ENCODE measurements at places on chromosomes 16 and 17. TPM values are rescaled to one million over a fixed set of nuclear protein-coding genes. Genes with fewer than 3 reads are reported as not detected.
A peak's percentile ranks its signal among the peaks of the same experiment; 100 is the strongest.

DNA sequence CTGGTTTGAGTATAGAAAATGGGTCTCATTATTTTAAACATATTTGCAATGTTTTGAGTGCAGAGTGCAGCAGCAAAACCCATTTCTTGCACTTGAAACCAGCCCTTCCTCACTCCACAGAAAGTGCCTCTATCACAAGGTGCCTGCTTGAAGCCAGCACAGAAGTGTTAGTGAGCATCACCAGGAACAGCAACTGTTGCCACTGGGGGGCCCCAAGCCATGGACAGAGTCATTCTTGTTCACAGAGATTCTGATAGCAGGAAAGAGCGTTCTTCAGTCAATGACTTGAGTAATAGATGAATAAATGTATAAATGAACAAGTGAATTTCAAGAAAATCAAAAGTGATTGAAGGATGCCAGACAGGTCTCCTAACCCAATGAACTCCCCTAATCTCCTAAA is 45.6 kb downstream of the CHD9NB start:
- DNase-seq, result no peak

The DOC2A gene
- 2.0 TPM for total RNA-seq

DNA sequence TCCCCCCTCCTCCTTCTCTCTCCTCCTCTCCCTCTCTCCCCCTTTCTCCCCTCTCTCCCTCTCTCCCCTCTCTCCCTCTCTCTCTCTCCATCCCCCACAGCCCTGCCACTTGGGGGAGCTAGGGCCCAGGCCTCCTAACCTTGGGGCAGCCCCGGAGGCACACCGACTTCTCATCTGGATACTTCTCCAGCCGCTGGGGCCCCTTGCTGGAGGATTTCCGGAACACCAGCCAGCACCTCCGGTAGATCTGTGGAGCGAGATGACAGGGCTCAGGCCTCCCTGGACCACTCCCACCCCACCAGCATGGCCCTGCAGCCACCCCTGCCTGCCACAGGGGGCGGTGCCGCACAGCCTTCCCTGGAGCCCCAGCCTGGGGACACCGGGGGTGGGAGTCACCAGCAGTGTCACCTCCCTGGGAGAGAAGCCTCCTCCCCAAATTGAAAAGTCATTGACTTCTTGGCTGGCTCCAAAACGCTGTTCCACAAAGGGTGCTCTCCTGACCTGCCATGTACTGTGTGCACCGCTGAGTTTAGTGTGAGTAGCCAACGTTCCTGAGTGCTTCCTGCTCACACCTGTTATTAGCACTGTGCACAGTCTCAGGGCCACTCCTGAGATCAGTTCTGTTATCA is 10.5 kb downstream of the DOK4 start:
- peak; percentile 81 for DNase-seq

DNA sequence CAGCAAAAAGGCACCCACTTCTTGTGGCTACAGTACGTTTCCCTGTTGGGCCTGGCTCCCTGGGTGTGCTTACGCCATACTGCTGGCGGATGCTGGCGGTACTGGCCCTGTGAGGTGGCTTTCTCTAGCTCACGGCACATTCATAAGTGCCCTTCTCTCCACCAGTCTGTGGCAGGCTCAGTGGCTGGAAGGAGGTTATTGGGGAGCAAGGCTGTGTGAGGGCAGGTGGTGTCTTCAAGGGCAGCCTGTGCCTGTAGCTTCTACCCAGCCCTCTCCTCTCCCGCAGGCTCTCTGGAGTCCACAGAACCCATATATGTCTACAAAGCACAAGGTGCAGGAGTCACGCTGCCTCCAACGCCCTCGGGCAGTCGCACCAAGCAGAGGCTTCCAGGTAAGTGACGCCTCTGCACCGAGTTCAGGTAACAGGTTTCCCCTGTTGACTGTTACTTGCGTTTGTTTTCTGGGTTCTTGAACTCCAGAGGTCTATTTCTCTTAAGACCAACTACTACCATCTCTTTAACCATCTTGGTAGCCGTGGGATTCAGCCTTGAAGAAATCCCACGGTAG is 20.6 kb downstream of the NTAN1 start:
- DNase-seq, result no peak

The CDRT4 gene
- 0.93 TPM for total RNA-seq

The HSF4 gene
- 2.0 TPM for total RNA-seq

GRCh38 chr16:35732046-35732810 is 2272.8 kb downstream of the TP53TG3F start:
- DNase-seq, result no peak

DNA sequence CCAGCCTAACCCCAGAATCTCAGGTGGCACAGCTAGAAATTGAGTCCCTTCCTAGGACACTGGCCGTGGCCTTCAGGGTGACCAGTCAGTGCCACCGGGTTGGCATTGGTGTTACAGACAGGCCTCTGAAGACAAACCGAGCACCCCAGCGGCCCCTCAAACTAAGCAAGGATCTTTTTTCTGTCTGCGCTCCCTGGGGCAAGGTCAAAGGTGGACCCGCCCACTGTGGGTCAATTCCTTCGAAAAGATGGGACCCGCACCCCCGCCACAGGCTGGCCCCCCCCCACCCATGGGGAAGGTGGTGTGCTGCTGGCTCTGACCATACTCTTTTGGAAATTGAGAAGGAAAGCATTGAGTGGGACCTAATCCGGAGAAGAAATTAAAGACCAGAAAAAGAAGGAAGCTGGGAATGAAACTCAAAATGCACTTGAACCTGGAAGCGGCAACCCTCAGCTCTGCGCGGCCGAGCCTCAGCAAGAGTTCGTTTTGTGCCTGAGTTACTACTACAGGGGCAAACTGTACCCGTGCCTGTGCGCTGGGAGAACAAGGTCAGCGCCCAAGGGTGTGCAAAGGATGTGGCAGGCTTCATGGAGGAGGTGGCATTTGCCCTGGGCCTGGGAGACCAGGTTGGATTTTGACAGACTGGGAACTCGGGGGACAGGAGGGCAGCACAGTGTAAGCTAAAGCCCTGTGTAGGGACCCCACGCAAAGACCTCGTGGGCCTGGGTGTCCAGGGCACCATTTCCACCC is 20.4 kb downstream of the TMC6 start:
- no peak for DNase-seq

The NUDT7 gene
- total RNA-seq, result 8.1 TPM

- no peak for DNase-seq
Measured at GRCh38 chr17:13429201-13429600, 172.5 kb downstream of the HS3ST3A1 start.

DNA sequence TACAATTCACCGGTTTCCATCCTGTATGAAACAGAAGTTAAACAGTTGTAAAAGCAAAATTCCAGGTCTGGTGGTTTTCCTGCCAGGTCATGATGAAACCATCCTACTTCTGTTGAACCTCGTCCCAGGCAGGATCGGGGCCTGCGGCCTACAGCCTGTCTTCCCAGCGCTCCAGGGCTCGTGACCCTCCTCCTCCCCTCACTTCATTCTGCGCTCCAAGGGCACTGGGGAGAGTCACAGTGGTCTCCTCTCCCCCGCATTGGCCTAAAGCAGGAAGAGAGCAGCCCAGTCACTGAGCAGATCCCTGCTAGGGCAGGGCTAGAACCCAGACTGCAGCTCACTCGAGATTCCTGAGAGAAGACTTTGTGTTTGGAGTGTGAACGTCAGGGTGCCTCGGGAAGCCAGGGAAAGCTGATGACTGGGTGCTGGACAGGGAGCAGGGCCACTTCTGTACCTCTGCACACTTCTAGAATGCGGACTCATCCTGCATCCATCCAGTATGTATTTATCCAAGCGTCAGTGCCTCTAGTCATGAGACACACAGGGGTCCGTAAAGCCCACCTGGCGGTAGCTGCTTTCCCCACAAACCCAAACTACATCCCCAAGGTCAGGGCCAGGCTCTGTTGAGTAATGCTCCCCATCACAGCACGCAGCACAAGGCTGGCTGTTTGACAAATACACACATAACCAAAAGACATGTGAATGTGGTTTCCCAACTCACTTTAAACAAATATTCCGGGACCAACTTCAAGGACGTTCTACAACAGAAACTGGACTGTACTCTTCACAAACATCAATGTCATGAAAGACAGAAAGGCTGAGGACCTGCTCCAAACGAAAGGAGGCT is 1.7 kb upstream of the ITGAE start:
- no peak for DNase-seq

DNA sequence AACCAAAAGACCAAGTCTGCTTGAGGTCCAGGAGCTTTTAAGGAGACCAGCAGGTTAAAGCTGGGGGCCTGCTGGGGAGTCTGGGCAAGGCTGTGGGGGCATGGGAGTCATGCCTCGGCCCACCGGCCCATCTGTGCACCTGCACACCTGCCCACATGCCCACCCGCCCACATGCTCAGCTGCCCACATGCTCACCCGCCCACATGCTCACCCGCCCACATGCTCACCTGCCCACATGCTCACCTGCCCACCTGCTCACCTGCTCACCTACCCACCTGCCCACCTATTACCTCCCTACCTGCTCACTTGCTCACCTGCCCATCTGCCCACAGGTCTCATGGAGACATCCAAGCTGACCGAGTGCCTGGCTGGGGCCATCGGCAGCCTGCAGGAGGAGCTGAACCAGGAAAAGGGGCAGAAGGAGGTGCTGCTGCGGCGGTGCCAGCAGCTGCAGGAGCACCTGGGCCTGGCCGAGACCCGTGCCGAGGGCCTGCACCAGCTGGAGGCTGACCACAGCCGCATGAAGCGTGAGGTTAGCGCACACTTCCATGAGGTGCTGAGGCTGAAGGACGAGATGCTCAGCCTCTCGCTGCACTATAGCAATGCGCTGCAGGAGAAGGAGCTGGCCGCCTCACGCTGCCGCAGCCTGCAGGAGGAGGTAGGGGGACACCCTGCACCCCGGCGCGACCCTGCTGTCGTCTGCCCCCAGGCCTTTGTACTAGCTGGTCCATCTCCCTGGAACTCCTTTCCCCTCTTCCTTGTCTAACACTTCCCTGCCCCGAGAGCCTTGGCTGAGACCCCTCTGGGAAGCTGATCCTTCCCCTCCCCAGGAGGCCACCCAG is 14.0 kb downstream of the CARD14 start:
- no peak for DNase-seq

GRCh38 chr17:72665852-72666851 is 426.3 kb downstream of the SLC39A11 start:
- DNase-seq, result no peak

- no peak for DNase-seq
Measured at GRCh38 chr17:17422641-17423040, 54.2 kb upstream of the MED9 start.

The ZFP3 gene
- 2.0 TPM for total RNA-seq

GRCh38 chr17:82226809-82227628 is 1.8 kb upstream of the SLC16A3 start:
- DNase-seq, result no peak

DNA sequence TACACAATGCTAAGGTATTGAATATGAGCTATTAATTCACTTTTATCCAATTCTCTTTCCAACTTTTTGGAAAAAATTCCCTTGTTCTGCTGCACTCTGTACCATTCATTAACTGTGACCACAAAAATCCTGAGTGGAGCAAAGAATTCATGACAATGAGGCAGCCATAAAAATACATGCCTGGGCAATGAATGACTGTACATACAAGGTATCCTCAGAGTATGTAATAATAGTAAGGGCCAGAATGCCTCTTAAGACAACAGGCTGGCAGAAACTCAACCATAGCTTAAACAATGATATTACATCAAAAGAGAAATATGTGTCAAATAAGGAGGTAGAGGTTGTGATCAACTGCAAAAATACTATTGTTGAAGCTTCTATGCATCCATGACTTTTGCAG is 74.7 kb upstream of the CA10 start:
- no peak for DNase-seq

GRCh38 chr16:1564325-1564724 is 30.9 kb downstream of the TMEM204 start:
- peak; percentile 43 for DNase-seq

The TTC19 gene
- 78.8 TPM for total RNA-seq

The AATF gene
- total RNA-seq, result 26.7 TPM

GRCh38 chr17:62791235-62791734 is 16.8 kb downstream of the MARCHF10 start:
- no peak for DNase-seq

The LONP2 gene
- 47.6 TPM for total RNA-seq

GRCh38 chr16:2212362-2213324 is 2.0 kb upstream of the BRICD5 start:
- DNase-seq, result no peak

- no peak for DNase-seq
Measured at GRCh38 chr16:84868328-84868727, 48.5 kb downstream of the CRISPLD2 start.

The CNTNAP4 gene
- total RNA-seq, result not detected

DNA sequence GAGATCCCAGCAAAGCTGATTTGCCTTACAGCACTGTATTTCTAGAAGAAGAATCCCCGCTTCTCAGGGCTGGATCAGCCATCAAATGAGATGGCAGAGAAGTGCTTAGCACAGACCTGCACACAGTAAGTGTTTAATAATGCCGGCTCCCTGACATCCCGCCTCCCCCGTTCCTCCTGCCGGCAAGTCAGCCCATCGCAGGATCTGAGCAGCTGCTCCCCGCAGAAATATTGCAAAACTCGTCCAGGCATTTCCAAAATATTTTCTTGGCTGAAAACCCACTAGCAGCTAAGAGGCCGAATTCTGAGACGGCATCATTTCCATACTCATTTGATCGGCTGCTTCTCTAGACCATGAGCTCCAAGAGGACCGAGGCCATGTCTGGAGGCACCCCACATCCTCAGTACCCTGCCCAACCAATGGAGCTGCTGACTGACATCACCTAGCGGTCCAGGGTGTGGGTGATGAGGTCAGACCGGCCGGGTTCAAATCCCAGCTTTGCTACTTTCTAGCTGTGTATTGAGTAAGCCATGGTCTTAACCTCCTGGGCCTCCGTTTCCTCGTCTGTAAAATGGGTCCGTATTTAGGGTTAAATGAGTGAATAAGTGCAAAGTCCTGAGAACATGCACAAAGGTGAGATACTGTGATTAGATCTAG is 251.5 kb downstream of the KATNIP start:
- no peak for DNase-seq

The NECAB2 gene
- not detected for total RNA-seq

- DNase-seq, result no peak
Measured at GRCh38 chr17:72667096-72668063, 425.1 kb downstream of the SLC39A11 start.

DNA sequence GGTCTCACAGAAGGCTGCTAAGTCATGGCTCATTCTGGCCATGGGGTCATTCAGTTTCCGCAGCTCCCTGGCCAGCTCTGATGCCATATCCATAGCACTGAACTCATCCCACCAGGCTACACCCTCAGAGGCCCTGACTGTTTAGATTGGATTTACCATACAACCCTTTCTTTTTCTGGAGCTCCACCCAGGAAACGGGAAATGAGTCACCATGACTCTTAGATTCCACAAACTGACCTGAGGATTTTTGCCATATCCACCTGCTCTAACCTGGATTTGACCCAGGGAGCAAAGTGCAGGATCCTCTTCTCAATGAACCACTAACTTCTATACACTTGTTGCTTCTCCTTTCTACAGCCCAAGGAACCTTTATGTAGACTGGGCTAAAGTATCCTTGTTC is 20.3 kb upstream of the CALB2 start:
- no peak for DNase-seq

DNA sequence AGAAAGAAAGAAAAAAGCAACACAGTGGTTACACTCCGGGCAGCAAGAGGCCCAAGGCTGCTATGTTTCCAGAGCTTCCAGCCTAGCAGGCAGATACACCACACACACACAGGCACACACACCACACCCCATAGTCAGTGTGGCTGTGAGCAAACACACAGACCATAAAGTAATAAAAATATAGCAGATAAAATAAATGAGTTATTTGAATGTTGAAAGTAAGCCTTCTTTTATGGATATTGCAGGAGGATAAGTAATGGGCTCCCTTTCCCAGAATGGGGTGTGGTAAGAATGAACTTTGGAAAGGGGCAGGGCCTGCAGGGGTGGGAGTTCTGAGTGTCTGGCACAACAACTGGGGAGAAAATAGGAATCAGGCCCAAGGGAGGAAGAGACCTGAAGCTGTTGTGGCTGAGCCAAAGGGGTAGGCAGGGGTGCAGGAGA is 4.8 kb upstream of the CDK5RAP3 start:
- DNase-seq, result no peak

Measured in dermis blood vessel endothelial cell (primary cell).